ENCODE measurements at places on chromosomes 5 and 9.

DNA sequence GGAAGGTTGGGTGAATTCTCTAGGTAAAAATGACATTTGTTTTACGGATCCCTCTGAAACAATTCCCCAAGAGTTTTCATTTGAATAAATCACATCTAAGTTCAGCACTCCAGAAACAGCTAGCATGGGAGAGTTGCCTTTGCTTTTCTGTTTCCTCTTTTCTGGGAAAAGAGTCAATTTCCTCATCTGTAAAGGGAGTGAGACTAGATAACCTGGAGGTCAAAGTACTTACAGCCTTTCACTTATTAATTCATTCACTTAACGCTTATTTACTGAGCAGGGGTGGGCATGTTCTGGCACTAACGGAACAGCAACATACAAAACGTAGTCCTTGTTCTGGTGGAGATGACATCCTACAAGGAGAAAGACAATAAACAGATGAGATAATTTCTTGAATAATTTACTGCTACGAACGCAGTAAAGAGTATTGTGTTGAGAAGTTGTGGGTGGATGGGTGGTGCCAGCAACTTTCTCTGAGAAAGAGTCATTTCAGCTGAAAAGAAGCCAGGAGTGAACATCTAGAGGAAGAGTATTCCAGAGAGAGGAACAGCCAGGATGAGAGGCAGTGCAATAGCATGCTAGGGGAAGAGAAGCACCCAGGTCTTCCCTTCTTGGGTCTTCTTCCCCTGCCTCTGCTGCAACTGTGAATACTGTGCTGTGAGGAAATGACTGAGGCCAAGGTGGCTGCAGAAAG lies 335.6 kb downstream of the ZSWIM6 start:
- DNase-seq: peak; percentile 64

- no peak for DNase-seq
These were observed 119.7 kb upstream of the ABCA1 start for GRCh38 chr9:105047742-105048041.

- no peak for DNase-seq
These were observed 163.5 kb downstream of the ARL15 start for GRCh38 chr5:54146916-54147315.

- peak; percentile 33 for DNase-seq
These were observed 240.7 kb upstream of the DAPK1 start for GRCh38 chr9:87256973-87257372.

DNA sequence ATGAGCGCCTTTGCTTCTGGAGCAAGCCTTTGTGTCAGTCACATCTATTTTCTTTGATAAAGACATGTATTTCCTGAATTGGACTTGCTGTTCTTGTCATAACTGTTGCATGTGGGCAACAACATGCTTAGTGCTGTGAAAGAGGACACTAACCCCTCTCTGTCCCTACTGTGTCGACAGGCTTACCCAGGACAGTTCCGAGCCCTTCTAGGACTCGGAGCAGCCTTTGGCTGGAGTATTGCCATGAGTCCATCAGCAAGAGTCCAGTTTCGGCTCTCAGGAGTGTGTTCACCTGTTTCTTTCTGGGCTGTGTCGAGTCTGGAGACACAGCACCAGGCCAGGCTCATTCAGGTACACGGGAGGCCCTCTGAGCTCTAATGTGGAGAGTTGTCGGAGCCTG lies 36.1 kb upstream of the PHF2 start:
- no peak for DNase-seq

GRCh38 chr5:40842351-40842750 lies 1.2 kb downstream of the CARD6 start:
- peak; percentile 77 for DNase-seq

GRCh38 chr5:138903130-138903775 lies 28.1 kb upstream of the LRRTM2 start:
- peak; percentile 47 for DNase-seq

- peak; percentile 91 for DNase-seq
These were observed 1.5 kb downstream of the VAV2 start for GRCh38 chr9:133990366-133991213.

GRCh38 chr9:26483991-26484390 lies 408.6 kb downstream of the CAAP1 start:
- no peak for DNase-seq
